Neuronal stem cell (in vitro differentiated cells): ENCODE measurements at places on chromosomes 11 and 22.

GRCh38 chr22:42805016-42805997, 51.8 kb downstream of the ARFGAP3 start:
- no peak for DNase-seq

- DNase-seq = no peak
These were observed 1.6 kb downstream of the RTN4RL2 start for GRCh38 chr11:57461841-57462489.

- DNase-seq = no peak
These were observed 21.2 kb downstream of the LGR4 start for GRCh38 chr11:27451244-27451965.

DNA sequence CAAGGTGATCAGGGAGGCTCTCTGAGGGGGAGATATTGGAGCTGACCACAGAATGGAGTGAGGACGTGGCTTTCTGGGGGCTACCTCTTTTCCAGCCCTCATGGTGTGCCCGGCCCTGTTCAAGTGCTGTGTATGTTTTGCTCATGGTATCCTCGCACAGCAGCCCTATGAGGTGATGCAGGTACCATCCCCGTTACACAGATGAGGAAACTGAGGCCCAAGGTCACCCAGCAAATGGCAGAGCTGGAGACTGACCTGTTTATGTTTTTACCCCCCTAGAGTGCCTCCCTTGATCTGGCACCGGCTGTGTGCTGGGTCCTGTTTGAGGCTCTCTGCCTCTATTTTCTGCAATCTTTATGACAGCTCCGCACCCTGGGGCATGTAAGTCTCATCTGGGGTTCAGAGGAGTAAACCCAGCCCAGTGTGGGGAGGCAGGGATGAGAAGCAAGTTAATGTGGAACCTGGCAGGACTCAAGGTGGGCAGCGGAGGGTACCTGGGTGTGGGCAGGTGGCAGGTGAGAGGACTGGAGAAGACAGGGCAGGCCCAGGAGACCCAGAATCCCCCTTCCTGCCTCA, 20.8 kb downstream of the SGSM1 start:
- no peak for DNase-seq

- peak; percentile 64 for DNase-seq
These were observed 109.8 kb downstream of the BCR start for GRCh38 chr22:23289851-23290724.

GRCh38 chr11:78067704-78068103, 4.0 kb downstream of the THRSP start:
- no peak for DNase-seq

DNA sequence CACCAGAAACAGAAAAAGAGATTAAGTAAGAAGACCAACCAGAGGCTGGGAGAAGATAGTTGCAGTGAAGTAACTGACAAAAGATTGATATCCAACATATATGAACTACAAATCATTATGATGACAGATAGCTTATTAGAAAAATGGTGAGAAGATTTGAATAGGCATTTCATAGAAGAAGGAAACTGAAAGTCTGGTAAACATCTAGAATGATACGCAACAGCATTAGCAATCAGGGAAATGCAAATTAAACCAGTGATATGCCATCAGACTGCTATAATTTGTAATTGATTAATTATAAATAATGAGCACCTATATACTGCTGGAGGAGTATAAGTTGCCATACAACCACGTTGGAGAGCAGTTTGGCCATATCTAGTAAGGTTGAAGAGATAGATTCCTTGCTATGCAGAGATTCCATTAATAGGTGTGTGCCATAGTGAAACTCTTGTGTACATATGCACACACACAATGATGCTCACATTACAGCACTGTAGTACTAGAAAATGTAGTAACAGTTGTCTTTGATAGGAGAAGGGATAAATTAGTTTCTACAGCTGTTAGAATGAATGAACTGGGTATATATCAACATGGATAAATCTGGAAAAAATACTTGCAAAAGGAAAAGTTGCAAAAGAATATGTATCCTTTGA, 20.5 kb downstream of the RNF169 start:
- DNase-seq = no peak

GRCh38 chr22:20803696-20804324, 29.9 kb downstream of the SERPIND1 start:
- peak; percentile 20 for DNase-seq
